ENCODE measurements at places on chromosomes 12 and 14. TPM values are rescaled to one million over a fixed set of nuclear protein-coding genes. Genes with fewer than 3 reads are reported as not detected.

- DNase-seq = no peak
Observed at GRCh38 chr12:91695964-91696363, 449.7 kb downstream of the BTG1 start.

DNA sequence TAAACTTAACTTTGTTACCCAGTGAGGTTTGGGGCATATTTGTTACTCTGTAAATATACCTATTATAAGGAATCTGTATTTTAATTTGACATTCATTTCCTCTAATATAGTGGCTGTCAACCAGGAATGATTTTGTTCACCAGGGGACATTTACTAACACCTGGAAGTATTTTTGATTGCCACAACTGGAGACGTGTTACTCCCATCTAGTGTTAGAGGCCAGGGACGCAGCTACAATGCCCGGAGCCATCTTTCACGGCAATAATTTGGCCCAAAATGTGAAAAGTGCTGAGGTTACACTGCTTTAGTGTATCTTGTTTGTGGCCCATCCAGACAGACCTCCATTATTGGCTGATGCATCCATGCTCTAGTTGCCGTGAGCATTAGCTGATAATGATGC is 881.3 kb upstream of the ATXN7L3B start:
- no peak for DNase-seq

DNA sequence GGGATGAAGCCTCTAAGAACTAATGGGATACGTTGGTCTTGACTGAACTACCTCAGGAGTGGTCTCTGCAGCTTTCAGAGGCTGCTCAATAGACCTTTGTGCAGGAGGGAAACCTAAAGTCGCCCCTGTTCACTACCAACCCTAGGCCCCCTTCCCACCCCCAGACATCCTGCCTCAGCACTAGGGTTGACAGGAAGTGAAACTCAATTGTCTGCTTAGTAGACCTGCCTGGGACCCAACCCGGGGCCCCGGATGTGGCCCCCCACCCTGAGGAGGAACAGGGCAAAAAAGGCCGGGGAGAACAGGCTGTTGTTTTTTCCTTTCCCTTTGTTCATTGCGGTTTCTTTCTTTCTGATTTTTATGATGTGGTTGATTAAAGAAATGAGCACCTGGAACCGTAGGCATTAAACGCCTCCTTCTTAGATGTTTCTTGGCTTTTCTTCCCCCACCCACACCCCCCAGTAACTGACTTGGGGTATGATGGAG is 1.6 kb upstream of the DGKA start:
- peak; percentile 86 for DNase-seq

DNA sequence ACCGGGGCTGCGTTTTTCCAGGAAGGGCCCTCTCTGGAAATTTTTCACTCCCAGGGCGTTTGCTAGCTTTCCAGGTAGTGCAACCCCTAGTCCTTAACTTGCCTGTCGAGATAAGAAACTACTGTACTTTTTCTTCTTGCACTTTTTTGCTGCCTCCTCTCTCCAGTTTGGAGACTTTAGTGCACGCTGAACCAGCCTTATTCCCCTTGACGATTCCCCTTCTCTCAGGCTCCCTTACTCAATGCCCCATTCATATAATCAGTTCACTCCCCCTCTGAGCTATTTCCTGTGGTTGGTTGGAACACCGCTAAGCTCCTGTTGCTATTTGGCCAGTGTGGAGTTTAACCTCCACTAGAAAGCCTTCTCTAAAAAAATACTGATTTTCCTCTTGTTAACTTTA is 682 bp downstream of the CREBL2 start:
- no peak for DNase-seq

GRCh38 chr12:102479099-102479885 is 1.1 kb downstream of the IGF1 start:
- DNase-seq = no peak

Gene KRT79
- total RNA-seq = 8.5 TPM

DNA sequence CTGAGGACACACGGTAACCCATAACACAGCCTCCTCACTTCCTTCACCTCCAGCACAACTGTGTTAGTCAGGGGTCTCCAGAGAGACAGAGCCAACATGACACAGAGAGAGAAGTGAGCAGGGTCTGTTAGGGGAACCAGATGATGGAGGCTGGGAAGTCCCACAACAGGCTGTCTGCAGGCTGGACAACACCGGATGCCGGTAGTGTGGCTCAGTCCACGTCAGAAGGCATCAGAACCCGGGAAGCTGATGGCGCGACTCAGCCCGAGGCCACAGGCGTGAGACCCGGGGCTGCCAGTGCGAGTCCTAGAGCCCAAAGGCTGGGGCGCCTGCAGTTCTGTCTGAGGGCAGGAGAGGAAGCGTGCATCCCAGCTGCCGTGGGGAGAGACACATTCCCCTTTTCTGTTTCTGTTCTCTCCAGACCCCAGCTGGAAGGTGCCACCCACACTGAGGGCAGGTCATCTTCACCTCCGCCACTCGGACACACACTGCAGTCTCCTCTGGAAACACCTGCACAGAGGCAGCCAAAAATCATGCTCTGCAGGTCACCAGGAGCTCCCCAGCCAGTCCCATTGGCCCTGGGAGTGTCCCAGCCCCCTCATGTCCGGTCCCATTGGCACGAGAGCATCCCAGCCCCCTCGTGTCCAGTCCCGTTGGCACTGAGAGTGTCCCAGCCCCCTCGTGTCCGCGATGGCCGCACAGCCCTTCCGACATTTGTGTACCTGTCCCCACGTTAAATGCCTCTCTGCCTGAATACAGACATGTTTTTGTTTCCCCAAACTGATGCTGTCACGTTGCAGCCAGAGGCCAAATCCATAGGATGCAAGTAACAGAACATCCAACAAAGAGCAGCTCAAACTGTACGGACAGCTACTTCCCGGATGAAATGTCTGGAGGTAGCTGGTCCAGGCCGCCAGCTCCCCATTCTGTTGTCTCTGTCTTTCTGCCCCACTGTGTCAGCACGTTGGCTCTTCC is 7.9 kb upstream of the FBRSL1 start:
- no peak for DNase-seq

Gene RAB5B
- total RNA-seq = 141 TPM

DNA sequence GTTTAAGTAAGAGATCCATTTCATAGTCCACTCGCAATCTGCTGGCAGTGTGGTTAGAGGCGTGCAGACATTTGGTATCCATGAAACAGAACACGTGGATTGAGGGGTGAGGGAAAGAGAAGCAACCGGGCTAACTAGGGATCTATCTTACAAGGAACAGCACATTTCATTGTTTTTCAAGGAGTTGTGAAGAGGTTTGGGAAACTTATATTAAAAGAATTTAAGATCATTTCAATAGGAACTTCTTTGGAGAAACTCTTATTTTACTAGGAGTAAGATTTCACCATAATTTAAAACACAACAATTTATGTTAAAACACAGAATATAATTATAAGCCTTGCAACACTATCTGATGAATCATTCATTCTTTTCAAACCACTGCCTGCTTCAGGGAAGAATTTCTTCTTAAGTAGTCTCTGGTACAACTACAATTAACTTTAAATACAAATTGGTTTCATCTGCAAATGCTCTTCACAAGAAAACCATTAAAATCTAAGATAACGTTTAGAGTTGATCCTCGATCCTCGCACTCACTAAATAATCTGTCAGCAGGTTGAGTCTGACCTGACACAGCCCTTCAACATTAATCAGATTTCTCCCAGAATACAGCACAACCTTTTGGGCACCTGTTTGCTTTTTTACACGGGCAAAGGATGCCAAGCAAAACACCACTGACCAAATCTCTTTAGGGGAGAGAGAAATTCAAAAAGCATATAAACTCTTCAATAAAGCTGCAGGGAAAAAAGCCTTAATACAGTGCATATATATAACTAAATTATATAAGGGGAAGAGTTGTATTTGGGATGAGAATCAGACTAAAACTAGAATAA is 27.3 kb downstream of the PPTC7 start:
- DNase-seq = no peak

GRCh38 chr12:38162013-38162412 is 154.6 kb upstream of the ALG10B start:
- no peak for DNase-seq

- no peak for DNase-seq
Observed at GRCh38 chr12:69687390-69687789, 11.7 kb downstream of the BEST3 start.

- no peak for DNase-seq
Observed at GRCh38 chr12:122064780-122065588, 13.6 kb upstream of the MLXIP start.

DNA sequence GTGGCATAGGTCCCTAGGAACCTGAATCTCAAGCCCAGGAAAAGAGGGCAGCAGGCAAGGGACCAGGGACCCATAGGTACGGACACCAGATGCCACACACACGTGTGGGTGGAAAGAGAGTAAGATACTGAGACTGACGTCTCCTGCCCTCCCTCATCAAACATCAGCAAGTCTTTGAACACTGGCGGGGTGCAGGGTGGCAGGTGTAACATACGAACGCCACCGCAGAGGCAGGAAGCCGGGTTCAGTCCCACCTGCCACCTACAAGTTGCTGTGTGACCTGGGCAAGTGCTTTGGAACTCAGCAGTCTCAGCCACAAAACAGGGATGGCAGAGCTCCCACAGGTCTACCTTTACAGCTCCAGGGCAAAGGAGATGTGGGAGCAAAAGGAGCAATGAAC is 11.1 kb downstream of the ACTN1 start:
- DNase-seq = no peak

- DNase-seq = no peak
Observed at GRCh38 chr14:72892103-72892878, 1.6 kb downstream of the DPF3 start.
